ENCODE measurements at places on chromosomes 13 and 19.

- DNase-seq, result no peak
Measured at GRCh38 chr19:17455308-17456123, 5.2 kb downstream of the NXNL1 start.

DNA sequence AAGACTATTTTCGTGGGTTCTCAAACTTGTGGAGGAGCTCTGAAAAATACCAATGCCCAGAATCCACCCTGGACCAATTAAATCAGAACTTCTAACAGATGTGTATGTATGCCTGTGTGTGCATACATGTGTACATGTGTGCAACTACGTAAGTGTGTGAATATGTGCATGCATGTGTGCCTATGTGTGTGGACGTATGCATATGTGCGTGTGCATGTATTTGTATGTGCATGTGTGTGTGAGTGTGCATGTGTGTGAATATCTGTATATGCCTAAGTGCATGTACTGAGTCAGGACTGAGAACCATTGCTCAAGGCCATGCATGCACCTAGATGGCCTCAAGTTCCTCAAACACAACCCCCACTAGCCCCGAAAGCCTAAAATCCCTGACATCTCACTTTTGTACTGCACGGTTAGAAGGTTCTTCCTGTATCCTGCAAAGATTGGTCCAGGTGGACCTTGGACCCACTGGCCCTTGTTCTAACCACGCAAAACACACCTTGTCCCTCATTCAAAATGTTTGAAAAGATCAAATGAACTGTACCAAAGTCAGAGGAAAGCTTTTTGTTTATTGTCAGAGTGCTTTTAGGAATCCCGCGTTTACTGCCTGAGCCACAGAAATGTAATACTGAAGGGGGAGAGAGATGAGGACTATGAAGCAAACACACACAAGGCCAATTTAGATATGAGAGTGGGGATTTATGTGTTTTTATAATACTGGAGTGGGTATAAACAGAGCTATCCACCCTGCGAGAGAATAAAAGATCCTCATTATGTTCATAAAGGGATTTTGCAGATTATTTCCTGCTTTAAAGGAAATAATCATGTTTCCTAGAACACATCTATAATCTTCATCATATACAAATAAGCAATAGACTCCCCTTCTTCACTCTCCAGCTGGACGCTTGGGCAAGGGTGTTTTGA lies 39.1 kb downstream of the LATS2 start:
- no peak for DNase-seq

DNA sequence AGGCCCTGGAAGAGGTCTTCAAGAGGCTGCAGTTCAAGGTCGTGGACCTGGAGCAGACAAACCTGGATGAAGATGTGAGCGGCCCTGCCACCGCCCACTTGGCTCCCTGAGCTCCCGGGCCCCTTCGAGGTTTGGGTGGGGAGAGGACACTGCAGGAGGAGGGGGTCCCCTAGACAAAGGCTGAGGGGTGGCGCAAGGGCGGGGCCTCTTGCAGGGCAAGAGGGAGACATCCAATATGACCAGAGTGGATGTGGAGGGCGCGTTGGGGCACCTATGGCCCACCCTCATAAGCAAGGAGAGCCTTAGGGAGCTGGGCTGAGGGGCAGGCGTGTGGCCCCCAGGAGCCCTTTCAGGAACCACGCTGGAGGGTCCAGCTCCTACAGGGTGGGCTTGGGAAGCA lies 20.2 kb downstream of the NKPD1 start:
- no peak for DNase-seq

GRCh38 chr13:105170438-105170837 lies 1365.0 kb downstream of the EFNB2 start:
- DNase-seq, result no peak

DNA sequence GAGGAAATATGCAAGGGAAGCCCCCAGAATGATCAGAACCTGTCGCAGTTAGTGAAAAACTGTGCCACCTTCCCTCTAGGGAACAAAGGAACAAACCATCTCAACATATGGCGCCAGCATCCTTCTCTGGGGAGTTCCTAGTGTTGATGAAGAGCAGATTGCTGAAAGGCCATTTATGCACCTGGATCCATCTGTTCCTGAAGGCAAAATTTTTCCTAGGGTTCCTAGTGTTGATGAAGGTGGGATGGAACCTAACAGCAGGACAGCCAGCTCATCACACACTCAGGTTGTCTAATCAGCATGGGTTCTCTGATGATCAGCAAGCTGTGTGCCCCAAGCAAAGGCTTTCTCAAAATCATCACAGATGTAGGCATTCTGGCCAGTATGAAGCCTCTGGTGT lies 32.6 kb downstream of the ZNF473 start:
- no peak for DNase-seq

- DNase-seq, result no peak
Measured at GRCh38 chr19:41851456-41851855, 6.6 kb downstream of the DMRTC2 start.

DNA sequence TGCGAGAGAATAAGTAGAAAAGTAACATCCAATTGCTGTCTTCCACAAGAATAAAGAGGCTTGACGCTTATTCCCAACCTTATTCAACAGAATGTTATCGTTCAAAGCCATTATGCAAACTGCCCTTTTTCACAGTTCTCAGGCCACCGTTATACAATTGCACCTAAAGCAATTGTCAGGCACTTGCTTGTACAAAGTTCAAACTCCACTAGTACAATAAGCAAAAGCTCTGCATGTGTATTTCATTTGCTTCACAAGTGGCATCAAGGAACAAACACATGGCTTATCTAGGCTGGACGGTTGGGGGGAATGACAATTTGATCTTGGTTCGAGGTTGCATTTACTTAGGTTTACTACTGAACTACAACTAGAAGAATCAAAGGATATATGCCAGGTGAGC lies 815.6 kb downstream of the EFNB2 start:
- DNase-seq, result no peak

GRCh38 chr13:38103851-38104250 lies 234.3 kb upstream of the TRPC4 start:
- no peak for DNase-seq

DNA sequence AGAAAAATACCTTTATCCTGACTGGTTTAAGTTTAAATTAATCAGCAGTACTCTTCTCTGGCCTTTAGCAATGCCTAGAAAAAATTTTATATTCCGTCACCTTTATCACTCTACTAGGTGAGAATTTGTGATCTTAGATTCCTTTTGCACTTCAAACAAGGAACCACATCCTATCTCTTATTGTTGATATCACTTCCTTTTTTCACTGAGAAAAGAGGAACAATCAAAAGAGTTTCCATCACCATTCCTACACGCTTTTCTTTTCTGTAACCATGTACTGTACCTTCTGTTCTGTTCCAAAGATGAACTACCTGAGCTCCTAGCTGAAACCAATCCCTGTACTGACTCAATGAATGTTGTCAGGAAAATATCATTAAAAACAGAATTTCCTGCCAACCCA lies 1379.0 kb upstream of the MIR17HG start:
- no peak for DNase-seq

GRCh38 chr13:48093588-48093987 lies 1.3 kb downstream of the MED4 start:
- no peak for DNase-seq

DNA sequence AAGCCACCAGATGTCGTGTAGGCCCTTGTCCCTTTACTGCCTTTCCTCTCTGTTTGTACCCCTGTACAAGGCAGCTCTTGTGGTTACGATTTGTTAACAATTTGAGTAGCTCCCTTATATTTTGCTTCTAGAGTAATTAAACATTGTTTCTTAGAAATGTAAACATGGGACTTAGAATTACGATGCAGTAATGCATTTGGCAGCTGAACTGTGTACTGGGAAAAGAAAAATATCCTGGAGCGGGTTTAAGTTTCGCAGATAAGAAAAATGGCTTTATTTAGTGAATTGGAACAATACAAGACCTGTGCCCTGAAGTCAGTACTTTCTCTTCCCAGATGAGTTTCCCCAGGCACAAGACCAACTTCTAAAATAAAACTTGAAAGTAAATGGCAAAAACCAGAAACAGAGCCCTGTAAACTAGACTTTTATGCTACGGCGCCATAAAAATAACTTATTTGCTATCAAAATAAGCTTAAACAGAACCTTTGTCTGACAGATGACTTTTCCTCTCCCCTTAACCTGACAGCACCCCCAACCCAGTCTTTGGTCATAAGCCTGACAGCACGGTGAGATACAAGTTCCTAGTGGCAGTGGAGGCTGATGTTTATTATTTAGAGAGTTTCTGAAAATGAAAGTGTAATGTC lies 63.0 kb downstream of the LRCH1 start:
- DNase-seq, result no peak

GRCh38 chr13:25292301-25292700 lies 5.0 kb upstream of the MTMR6 start:
- DNase-seq, result peak; percentile 10

- DNase-seq, result peak; percentile 55
Measured at GRCh38 chr13:51584731-51585672, 740 bp downstream of the WDFY2 start.

- DNase-seq, result no peak
Measured at GRCh38 chr13:48816700-48817099, 159.0 kb upstream of the FNDC3A start.

DNA sequence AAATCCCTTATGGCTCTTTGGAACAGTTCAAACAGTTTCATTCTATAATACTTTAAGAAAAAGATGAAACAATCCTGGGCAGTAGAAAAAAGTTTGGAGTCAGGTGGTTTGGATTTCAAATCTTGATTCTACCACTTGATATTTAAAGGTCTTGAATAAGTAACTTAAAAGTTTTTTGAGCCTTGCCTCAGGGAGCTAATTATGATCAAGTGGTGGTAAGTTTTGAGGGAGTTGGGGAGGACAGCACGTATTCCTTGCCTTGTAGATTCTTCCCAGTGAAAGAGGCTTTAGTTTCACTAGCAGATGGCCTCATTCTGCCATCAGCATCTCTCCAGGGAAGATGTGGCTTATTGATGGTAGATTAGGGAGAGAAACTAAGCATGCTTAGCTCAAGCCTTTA lies 168.4 kb upstream of the CSNK1A1L start:
- no peak for DNase-seq

- DNase-seq, result no peak
Measured at GRCh38 chr13:45167611-45168554, 33.0 kb downstream of the KCTD4 start.

- no peak for DNase-seq
Measured at GRCh38 chr13:104008541-104009435, 942.6 kb upstream of the SLC10A2 start.

DNA sequence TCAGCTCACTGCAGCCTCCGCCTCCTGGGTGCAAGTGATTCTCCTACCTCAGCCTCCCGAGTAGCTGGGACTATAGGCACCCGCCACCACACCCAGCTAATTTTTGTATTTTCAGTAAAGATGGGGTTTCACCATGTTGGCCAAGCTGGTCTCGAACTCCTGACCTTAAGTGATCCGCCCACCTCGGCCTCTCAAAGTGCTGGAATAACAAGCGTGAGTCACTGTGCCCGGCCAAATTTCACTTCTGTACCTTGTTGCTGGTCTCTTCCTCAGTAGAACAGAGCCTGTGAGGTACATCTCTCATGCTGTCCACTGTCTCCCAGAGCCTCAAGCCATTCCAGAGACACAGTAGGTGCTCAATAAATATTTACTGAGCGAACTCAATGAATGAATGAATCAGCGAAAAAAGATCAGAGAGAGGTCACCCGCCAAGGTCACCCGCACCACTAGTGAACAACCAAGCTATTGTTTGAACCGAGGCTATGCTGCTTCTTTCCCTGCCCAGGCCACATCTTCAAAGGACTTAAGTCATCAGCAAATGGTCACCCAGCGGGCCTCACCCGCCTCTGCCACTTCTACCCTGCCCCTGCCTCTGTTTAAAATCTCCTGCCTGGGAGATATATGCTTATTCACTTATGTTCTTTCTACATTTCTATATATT lies 9.3 kb downstream of the TMEM143 start:
- DNase-seq, result no peak

DNA sequence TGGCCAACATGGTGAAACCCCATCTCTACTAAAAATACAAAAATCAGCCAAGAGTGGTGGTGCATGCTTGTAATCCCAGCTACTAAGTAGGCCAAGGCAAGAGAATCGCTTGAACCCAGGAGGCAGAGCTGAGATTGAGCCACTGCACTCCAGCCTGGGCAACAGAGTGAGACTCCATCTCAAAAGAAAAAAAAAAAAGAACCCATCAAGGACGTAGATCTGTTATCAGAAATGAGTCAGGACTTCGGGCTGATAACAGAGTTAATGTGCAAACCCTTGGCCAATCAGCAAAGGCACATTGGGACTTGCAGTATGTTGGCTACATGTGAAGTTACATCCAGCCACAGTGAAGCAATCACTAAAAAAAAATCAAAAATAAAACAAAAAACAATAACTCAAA lies 4.8 kb upstream of the LGALS7B start:
- no peak for DNase-seq

GRCh38 chr19:23075031-23075733 lies 41.6 kb upstream of the ZNF730 start:
- no peak for DNase-seq

DNA sequence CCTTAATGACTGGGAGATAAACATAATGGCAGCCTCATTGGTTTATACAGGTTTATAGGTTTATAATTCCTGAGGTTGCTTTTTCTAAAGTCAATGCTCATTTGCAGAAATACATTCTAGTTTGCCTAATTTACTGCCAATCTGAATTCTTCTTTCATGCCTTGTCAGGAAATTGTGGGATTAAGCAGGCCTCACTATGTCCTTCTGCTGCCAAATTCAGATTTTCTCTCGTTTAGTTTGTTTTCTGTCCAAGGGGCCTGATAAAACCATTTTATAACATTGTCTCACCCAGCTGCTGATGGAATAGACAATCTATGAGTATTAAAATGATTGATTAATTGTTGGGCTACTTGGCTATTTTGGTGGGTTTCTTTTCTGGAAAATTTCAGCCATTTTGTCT lies 42.4 kb upstream of the OBI1 start:
- DNase-seq, result no peak

- DNase-seq, result no peak
Measured at GRCh38 chr13:63175536-63175935, 1759.9 kb upstream of the PCDH20 start.

DNA sequence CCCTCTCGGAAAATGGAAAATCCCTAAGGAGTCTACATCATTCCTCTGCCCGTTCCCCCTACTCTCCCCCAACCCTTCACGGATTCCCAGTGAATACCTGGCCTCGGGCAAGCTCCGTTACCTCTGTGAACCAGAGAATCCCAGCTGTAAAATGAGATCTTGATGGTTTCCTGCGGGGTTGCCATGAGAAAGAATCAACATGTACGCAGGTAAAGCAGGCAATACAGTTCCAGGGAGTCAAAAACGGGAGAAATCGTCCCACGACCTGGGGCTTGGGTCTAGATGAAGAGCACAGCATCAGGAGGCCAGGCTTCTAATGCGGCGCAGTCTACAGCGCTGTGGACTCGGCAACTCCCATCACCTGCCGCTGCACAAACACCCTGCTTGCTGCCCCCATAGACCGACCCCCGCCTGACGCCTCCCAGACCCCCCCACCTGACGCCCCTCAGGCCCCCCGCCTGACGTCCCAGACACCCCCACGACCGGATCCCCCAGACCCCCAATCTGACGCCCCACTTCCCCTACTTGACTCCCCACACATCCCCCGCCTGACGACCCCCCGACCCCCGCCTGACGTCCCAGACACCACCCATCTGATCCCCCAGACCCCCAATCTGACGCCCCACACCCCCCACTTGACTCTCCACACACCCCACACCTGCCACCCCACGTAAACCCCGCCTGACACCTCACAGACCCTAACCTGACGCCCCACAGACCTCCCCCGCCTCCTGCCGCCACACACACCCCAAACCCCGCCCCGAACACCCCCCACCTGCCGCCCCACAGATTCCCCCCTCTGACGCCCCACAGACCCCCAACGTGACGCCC lies 680 bp downstream of the LIG4 start:
- DNase-seq, result peak; percentile 32

- DNase-seq, result no peak
Measured at GRCh38 chr13:87712012-87712411, 40.8 kb downstream of the SLITRK5 start.
